HL-60 (cell line): ENCODE measurements at places on chromosomes 2 and 18.

DNA sequence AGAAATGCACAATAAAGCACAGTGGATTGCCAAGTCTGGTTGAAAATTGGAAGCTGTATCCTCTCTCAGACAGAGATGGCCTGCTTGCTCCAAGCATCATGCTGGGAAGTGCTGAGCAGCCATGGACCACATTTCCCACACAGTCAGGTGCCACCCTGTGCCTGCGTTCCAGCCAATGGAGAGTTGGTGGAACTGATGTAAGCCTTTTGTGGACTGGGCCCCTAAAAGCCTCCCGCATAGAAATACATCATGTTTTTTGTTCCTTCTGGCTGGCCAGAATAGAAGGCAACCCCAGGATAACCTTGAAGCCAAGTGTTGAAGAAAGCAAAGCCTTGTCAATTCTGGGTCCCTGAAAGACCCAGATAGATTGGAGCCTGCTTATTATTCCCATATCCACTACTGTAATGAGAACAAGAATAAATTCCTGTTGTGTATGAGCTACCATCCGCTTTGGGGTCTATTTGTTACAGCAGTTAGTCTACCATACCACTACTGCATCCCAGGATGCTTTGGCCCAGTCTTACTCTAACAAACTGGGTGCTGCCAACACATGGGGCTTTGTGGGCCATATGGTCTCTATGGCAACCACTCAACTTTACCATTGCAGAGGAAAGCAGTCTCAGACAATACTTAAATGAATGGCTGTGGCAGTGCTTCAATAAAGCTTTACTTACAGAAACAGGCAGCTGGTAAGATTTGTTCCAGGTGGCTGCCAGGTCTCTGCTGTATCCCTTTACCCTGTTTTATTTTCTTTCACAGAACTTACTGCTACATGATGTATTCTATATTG is 65.4 kb downstream of the POLE4 start:
- DNase-seq, result no peak

GRCh38 chr2:235268535-235268934 is 225.3 kb upstream of the AGAP1 start:
- DNase-seq, result no peak

GRCh38 chr2:73859721-73860586 is 31.2 kb downstream of the STAMBP start:
- no peak for DNase-seq

DNA sequence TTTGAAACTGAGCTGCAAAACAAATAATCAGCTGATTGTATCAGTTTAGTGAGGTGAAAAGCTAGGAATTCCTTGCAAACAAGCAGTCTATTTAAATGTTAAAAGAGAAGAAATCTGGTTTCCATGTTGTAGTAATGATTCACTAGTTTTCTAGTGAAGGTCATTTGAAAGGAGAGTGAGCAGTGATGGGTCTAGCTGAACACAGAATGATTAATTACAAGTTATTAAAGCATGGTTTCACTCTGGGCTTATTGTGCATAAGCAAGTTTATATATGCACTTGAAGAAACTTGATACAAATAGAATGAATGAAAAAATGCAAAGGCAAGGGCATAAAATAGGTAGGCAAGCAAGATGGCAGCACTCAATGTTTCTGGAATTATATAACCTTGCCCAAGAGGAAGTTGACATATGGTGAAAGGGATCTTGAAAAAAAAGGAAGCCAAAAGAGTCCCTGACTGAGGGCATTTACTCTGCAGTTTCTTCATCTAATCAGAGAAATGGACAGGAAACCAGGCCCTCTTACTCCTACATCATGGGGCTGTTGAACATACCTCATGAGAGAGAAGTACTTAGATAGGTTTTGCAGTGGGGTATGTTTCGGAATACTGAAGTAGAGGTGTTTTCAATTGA is 53.2 kb downstream of the PLCL1 start:
- DNase-seq, result no peak

DNA sequence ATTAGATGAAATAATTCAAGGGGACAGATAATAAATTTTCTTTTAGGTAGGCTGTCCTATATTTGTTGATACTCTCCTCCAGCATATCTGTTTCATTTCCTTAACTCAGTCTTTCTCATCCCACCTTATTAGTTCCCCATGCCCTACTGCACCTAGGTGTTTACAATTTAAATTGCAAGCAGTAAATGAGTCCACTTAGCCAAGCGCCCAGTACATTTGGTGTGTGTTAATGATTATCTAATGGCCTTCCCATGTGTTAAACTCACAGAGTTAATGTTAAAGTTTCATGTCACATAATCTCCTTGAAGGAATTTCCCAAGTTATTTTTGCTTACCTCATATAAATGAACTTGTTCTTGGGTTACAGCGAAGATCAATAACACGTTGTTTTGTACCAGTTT is 31.2 kb downstream of the ITGB6 start:
- no peak for DNase-seq

DNA sequence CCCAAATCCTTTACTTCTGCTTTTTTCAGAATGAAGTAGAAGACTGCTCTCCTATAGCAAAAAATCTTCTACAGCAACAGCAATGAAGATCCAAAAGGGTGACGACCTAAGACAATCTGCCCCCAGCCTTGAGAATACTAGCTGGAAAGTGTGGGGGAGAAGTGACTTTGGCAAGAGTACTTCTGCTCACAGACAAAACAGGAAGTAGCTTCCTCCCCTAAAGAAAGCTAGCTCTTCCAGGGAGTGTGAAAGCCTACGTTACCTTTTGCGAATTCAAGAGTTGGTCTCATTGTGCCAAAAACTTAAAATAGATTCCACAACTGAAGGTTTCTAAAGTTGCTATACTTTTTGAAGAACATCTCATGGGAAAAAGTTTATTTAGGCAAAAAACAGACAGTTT is 1069.2 kb upstream of the CHAC2 start:
- DNase-seq, result no peak

- DNase-seq, result no peak
Measured at GRCh38 chr18:24080861-24081260, 58.0 kb upstream of the CABYR start.

DNA sequence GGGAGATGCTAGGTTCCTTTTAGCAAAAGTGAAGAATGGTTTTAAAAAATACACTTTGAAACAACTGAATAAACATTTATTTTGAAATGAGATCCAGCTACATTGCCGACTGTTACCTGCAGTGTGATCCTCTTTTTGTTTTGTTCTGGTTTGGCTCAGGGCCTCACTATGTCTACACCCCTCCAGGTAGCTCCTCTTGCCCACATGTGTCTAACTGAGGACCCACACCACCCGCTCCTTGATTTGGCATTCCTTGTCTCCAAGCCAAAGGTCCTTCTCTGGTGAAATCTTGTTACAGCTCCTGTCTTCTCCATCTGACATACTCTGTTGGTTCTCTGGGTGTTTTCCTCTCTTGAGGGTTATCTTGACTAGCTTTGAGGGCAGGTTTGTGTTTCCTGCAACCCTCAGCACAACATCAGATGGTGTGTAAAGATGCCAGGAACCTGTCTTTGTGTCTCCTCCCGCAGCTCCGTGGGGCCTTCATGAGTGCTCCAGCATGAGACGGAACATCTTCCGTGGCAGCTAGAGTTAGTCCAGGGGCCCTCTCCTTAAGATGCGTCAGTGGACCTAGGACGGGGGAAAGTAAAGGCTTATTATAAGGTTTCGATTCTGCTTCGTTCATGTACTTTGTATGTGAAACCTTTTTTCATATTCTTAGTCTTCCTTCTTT is 32.1 kb downstream of the MAP4K4 start:
- no peak for DNase-seq

- DNase-seq, result peak; percentile 79
Measured at GRCh38 chr18:59877361-59877760, 22.4 kb upstream of the PMAIP1 start.

GRCh38 chr2:76464310-76464709 is 753.6 kb upstream of the GCFC2 start:
- no peak for DNase-seq

DNA sequence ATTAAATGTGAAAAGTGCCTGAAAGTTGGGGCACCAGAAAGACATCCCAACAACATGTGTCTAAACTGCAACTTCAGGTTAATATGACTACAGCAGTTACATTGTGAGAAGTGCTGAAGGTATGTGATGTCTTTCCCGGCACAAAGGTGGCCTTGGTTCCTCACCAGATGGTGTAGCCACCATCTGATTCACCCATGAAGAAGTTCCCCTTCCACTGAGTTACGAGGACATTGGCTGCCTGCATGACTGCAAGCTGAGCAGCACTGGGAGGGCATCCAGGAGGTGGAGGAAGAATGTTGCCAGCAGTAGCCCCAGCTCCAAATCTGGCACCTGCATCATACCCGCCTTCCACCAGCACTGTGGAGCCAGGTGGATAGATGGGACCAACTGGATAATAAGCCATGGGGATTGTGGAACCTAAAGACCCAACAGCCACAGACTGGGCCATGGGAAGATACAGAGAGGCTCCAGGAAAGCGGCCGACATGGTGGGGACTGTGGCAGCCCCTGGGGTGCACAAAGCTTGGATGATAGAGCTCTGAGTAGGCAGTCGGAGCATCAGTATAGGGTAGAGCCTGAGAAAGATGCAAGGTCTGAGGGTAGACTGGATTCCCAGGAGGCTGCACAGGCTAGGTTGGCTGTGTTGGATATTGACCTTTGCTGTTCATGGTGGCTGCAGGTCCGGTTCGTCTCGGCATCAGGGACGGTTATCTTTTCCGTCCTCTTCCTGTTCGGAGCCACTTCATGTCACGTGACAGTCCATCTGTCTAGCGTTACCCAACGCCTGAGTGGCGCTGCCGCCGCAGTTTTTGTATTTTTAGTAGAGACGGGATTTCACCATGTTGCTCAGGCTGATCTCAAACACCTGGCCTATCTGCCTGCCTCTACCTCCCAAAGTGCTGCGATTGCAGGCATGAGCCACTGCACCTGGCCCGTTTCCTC is 36.9 kb downstream of the SUMO1 start:
- DNase-seq, result no peak

GRCh38 chr2:99771681-99772333 is 282.0 kb upstream of the REV1 start:
- no peak for DNase-seq

DNA sequence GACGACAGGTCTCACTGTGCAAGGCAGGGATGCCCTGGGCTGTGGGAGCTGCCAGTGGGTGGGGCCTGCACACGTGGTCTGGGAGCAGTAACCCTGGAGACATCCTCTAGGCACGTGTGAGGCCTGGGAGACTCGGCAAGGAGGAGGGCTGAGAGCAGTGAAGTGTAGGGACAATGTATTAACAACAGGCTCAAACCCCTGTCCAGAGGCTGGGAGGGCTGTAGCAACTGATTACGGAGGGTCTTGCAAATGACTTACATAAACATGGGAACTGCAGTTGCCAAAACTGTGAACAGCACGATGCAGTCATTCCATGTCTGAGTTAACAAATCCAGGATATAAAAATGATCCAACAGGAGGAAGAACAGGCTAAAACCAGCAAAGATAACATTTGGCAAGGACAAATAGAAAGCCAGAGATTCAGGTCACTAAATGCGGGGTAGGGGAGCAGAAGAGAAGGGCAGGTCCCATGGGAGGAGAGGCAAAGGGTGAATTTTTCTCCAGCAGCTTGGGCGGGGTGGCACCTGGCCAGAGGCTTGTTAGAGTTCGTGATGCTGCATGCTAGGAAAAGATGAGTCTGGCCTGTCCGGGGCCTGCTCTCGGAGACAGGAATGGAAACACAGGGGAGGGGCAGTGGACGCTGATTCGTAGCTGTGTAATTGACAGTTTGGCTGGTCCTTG is 44.9 kb downstream of the CYP27C1 start:
- no peak for DNase-seq

DNA sequence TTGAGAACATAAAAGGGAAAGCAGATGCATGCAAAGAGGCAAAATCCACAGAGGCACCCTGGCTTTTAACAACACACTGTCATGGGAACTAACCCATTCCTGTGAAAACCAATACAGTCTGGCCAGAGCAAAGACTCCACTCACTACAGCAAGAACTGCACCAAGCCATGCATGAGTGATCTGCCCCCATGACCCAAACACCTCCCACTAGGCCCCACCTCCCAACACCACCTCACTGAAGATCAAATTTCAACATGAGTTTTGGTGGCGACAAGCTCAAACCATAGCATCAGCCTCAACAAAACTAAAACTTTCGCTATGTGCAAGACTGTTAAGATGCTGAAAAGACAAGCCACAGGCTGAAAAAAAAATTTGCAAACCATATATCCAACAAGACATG is 162.8 kb downstream of the SMAD2 start:
- no peak for DNase-seq

DNA sequence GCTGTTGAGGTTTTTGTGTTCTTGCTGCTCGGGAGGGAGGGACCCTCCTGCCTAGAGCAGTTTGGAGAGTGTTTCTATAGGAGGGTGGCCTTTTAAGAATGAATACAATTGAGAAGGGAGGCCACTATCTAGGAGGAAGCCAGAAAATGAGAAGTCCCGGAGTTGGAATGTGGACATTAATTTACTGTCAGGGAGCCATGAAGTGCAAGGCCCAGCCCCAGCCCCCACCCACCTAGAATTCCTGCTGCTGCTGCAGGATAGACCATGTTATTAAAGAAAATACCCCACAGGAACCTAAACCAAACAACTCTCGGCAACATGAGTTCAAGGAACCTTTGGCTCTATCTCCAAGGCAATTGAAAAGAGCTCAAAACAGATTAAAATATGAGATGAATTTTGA is 46.0 kb downstream of the ZBTB7C start:
- no peak for DNase-seq

DNA sequence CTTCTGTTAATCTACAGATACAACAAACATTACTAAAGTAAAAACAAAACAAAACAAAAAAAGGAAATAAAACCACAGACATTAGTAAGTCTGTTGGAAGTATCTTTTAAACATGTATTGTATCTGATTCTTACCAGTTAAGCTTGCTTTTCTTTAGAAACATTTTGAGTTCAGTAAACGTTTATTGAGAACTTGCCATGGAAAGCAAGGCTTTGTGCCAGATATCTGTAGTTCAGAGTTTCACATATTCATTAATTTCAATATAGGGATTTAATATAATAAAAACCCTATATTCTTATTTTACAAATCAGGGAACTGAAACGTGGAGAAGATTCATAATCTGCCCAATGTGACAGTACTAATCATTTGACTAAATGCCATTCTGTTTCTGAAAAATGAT is 1101.0 kb upstream of the GYPC start:
- DNase-seq, result no peak

- peak; percentile 60 for DNase-seq
Measured at GRCh38 chr2:238097988-238098871, 1.9 kb upstream of the ESPNL start.

DNA sequence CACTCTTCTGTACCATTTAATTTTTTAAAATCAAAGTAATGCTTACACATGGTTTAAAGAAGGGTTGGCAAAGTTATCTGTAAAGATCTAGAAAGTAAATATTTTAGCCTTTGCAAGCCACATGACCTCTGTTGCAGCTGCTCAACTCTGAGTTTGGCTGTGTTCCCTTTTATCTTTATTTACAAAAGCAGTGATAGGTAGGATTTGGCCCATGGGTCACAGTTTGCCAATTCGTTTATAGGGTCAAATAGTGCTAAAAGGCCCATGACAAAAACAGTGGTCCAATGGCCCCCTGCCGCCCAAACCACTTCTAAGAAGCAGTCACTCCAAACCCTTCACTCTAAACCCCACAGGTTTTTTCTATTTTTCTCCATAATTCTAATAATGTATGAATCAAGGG is 124.8 kb downstream of the PARD3B start:
- no peak for DNase-seq

- no peak for DNase-seq
Measured at GRCh38 chr2:129550536-129550935, 428.9 kb upstream of the RAB6C start.
